ENCODE measurements at places on chromosomes 1 and 21. TPM values are rescaled to one million over a fixed set of nuclear protein-coding genes. Genes with fewer than 3 reads are reported as not detected.

Gene PYHIN1
- total RNA-seq = not detected

Gene IL19
- not detected for total RNA-seq

Gene DYRK3
- total RNA-seq = 28.3 TPM

Gene GBP2
- total RNA-seq = 0.04 TPM

Gene DRAM2
- total RNA-seq = 119 TPM

Gene HORMAD1
- 0.59 TPM for total RNA-seq

Gene TTC22
- total RNA-seq = 0.92 TPM

Gene CD247
- 0.83 TPM for total RNA-seq

GRCh38 chr1:23371987-23372880, 2.6 kb upstream of the ZNF436 start:
- DNase-seq = no peak

- DNase-seq = no peak
Measured at GRCh38 chr1:118998171-118998570, 10.0 kb upstream of the TBX15 start.

DNA sequence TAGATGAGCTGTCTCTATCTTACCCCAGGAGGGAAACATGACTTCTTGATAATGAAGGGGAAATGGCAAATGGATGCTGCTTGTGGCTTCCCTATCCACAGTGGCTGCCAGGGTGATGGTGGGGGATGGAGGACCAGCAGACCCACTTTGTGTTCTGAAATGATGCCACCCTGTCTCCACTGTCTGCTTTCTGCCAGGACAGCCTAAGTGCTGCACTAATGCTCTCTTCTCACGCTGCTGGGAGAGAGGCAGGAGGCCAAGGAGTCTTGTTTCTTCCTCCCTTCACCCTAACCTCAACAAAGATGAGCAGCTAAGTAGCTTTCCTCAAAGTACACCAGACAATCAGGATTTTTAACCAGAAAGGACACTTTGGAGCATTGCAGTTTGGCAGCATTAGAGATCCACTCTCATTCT, 36.6 kb downstream of the XCL1 start:
- no peak for DNase-seq

DNA sequence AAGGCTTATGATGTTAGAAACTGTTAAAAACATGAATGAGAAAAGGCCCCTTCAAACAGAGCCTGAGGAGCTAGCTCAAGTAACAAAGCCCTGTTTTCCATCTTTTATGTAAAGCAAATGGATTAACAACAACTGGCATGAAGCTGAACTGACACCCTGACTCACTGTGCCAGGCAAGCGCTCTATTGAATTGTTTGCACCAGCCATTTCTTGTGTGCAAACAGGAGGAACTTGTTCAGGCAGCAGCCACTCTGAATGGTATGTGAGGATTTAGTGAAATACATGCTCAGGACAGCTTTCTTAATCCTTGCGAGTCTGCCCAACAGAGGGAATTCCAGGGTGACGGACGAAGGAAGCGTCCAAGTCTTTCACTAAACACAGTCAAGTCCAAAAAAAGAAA, 291.1 kb upstream of the ADGRL2 start:
- peak; percentile 18 for DNase-seq

- DNase-seq = no peak
Measured at GRCh38 chr1:115765091-115765490, 3.4 kb downstream of the CASQ2 start.

- peak; percentile 92 for DNase-seq
Measured at GRCh38 chr1:116168277-116169032, 57.3 kb downstream of the MAB21L3 start.

GRCh38 chr21:25176637-25177412, 430.5 kb downstream of the MRPL39 start:
- DNase-seq = no peak

- no peak for DNase-seq
Measured at GRCh38 chr1:4854367-4854766, 200.0 kb downstream of the AJAP1 start.

GRCh38 chr1:50704126-50704525, 255.9 kb downstream of the FAF1 start:
- DNase-seq = peak; percentile 36

GRCh38 chr1:157431751-157432150, 120.6 kb downstream of the FCRL5 start:
- no peak for DNase-seq

All from H7 (cell line).